ENCODE measurements at places on chromosomes 11 and 22.

DNA sequence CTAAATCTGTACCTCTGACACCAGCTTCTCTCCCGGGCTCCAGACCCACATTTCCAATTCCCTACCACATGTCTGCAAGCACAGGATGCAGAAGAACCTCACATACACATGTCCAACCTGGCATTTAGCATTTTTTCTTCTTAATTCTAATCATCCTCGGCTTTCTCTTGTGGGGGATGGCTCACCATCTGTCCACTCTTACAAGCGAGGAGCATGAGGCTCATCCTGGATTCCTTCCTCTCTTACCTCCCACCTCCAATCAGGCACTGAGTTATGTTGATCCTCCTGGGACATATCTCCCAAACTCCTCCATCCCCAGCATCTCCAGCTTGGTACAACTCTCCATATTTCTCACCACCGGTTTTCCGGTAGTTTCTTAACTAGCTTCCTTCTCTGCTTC lies 149.8 kb upstream of the LARGE1 start:
- no peak for DNase-seq

DNA sequence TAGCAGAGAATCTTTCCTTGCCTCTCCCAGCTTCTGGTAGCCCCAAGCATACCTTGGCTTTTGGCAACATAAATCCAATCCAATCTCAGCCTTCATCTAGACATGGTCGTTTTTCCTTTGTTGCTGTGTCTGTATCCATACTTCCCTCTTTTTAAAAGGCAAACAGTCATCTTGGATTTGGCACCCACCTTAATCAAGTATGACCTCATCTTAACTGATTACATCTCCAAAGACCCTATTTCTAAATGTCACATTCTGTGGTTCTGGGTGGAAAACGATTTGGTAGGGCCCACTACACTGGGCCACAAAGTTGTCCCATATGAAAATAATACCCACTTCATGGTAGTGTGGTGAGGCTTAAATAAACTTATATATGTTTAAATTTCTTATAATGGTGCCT lies 852 bp downstream of the BUD13 start:
- no peak for DNase-seq

GRCh38 chr11:76172583-76172982 lies 33.7 kb downstream of the WNT11 start:
- DNase-seq, result no peak

DNA sequence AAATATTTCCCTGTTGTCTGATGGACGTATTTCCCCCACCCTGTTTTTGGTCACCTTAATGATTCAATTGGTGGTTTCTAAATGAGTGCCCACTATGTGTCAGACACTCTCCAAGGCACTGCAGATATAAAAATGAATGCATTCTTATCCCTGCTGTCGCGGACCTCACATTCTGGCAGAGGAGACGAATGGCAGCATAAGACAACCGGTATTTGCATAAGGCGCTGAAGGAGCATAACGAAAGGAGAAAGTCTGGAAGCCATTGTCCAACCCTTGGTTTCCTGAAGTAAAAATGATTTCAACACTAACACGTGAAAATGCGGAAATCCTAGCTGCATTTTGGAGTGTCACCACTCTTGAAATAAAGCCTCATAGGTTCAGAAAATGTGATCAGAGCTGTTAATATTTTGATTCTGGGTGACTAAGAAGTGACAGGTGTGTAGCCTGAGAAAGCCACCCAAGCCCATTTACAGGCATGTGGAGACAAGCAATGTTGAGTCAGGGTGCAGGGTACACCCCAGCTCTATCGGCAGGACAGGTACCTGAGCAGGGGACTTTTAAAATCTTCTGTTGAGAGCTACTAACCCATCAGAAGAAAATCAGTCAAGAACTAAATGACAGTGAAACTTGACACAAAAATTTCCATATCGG lies 10.1 kb upstream of the GAB2 start:
- DNase-seq, result no peak

GRCh38 chr11:32584921-32585320 lies 1.3 kb downstream of the EIF3M start:
- no peak for DNase-seq
